ENCODE measurements at places on chromosomes 12 and 14.

DNA sequence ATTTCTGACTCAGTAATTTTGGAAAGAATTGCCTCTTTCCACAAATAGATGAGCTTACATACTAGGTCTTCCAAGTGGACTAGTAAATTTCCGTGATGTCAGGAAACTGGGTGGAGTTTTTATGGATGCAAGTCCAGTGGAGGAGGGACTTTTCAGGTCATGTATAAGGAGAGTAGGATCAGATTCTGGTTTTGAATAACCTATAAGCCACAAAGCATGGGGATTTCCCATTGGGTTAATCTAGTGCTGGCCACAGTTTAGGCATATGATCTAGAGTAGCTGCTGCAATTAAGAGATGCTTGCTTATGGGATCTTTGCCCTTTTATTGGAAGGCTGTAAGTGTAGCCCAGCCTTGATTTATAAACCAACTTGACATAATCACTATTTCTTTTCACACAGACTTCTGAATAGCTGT, 33.8 kb downstream of the STK38L start:
- DNase-seq = peak; percentile 59

DNA sequence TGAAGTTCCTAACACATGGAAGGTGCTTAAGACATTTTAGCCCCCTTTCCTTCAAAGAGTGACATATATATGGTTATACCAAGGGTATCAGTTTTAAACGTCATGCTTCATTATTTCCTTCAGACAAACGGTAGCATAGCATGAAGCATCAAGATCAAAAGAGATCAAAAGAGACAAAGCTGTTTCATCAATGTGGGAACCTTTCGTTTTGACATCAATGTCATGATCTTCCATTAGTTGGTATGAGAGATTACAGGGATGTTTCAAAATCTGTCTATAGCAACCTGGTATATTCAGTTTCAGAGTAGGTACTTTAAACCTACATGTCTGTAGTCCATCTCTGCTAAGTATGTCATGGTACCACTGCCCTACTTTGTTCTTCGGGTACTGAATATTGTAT, 28.3 kb downstream of the PUS7L start:
- no peak for DNase-seq

DNA sequence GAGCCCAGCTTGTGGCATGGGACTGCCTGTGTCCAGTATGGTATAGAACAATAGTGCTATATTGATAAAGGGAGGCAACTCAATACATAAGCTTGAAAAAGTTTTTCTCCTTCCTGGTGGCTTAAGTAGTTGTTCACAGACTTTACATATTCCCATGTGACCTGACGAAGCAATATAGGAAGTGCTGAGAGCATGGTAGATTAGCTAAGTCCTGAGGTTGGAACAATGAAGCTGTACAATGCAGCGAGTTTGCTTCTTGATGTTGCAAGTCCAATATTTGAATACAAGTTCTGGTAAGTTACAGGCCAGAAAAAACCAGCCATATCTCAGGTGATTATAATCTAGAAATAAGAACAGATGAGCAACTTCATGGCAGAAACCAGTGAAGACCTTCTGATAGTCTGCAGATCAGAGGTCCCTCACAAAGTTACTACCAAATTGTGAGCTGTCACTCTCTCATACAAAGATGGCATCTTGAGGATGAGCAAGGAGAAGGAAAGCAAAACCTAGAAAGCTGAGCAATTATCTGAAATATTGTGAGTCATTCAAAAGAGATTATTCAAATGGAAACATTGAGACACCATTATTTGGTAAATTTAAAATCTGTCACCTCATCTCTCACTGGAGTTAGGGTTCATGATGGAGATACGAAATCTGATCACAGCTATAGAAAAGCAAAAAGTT, 72.9 kb upstream of the BTG1 start:
- DNase-seq = no peak

- no peak for DNase-seq
These were observed 151.6 kb downstream of the DPF3 start for GRCh38 chr14:72742118-72742837.
